ENCODE measurements at places on chromosomes 2 and 18.

DNA sequence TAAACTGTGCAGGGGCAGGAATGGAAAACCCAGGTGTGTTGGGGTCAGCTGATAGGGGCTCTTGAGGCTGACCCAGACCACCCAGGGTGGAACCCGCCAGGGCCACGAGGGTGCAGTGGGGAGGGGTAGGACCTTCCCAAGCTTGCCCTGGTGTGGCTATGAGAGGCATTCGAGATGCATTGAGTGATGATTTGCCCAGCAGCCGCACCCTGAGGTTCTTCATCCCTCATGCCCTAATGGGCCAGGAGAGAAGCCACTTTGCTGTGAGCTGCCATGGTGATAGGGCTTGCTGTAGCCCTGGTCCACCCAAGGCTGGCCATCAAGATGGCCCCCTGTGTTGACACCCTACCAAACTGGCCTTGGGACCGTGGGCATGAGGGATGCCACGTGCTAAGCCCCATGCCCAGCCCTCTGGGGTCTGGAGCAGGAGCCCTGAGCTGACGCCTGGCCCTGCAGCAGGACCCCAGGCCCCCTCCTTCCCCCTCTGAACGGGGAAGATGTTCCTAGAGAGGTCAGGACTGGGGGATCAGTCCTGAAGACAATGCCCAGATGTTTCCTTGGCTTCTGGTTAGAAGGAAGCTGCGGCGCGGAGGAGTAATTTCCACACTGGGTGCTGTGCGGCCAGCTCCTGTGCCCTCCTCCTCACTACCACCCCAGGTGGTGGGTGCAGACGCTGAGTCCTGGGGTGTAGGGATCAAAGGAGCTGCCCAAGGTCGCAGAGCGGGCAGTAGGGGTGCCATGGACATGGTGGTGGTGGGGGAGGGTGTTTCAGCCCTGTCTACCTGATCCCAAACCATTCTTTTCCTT, 122.5 kb upstream of the HDAC4 start:
- DNase-seq, result no peak

- DNase-seq, result no peak
These were observed 148.5 kb downstream of the MYT1L start for GRCh38 chr2:2182551-2183071.

DNA sequence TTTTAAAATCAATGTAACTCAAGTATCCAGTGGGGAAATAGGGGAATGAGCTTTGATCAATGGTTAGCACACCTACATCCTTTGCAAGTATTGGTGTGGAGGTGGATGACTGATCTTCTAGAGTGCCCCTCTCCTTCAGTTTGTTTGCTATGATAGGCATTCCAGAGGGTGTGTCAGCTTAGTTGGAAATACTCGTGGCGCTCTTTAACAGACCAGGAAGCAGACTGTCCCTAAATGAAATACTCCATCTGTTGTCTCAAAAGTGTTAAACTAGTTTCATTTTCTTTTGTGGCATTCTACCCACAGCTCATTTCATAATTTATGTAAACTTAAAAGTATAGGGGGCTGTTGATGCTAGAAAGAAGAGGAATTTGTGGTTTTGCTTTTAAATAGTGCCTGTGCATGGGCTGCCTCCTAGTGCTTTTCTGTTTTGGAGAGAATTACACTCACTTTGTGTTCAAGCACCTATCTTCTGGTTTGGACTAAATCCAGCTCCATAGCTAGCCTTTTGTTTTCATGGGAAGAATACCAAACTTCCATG, 66.2 kb downstream of the STAT1 start:
- DNase-seq, result no peak

GRCh38 chr18:54717673-54718407, 110.4 kb upstream of the RAB27B start:
- no peak for DNase-seq

- no peak for DNase-seq
These were observed 20.2 kb downstream of the CHST10 start for GRCh38 chr2:100397118-100397860.

DNA sequence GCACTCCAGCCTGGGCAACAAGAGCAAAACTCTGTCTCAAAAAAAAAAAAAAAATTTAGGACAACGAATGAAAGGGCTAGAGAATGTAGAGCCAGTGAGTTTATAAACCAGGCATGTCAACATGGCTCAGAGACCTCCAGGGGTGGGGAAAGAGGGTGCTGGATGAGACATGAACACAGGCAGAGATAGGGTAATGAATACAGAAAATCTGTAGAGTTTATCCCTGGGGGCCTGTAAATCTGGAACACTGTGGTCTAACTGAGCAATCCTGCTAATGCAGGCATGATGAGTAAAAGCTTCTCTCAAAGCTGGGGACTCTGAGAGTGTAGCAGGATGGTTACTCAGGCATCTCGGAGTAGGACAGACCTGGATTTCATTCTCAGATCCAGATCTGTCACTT, 59.2 kb upstream of the IGFBP2 start:
- DNase-seq, result no peak

DNA sequence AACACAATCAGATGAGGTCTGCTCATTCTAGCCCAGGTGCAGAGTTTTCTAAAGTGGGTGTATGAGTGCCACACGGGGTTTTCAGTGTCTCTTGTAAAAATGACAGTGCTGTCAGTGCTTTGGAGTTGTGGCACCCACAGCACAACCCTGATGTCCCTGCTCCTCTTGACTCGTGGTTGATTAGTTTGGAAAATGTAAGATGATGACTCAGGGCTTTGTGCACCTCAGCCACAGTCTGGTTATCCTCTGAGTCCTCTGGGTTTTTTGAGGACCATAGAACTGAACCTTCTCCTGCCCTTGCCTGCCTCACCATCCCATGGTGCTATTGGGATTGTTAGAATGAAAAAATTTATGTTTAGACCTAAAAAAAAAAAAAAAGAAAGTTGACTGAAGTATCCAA, 105.6 kb downstream of the MYO1B start:
- no peak for DNase-seq

DNA sequence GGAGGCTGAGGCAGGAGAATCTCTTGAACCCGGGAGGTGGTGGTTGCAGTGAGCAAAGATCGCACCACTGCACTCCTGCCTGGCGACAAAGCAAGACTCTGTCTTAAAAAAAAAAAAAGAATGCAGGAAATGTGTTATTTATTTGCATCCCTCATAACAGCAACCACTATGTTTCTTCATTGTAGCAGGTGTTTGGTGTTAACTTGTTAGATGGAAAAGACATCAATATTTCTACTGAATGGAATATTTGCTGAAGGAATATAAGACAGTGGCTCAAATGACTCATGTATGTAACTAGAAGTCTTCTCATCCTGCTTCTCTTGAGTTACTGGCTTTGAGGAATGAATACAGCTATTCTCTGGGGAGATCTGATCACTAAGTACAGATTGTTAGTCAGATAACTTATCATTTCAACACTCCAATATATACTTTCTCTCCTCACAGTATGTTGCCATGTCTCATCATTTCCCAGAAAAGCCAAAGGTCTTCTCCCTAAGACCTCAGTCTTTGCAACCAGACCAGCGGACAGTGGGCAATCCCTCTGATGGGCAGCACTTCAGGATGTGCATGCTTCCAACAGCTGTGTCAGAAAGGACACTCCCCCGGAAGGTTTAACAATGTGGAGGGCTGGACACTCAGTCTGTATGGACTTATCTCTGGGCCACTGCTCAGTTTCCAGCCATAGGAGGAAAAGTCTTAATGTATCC, 104.4 kb upstream of the STK17B start:
- no peak for DNase-seq

DNA sequence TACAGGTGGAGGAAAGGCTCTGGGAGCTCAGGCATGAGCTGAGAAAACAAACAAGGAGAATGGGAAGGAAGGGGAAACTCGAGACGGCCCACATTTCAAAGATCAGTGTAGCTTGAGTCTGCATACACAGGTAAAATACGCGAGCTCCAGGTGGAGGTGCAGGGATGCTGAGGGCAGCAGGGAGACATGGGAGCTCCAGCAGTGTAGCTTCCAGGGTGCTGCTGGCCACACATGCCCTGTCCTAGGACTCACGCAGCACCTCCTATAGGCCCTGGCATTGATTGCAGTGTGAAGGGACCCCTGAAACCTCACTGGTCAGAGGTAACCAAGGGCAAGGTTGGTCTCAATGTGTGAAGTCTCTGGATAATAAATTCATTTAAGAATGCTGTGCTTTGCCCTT, 362.8 kb upstream of the HS6ST1 start:
- DNase-seq, result no peak

DNA sequence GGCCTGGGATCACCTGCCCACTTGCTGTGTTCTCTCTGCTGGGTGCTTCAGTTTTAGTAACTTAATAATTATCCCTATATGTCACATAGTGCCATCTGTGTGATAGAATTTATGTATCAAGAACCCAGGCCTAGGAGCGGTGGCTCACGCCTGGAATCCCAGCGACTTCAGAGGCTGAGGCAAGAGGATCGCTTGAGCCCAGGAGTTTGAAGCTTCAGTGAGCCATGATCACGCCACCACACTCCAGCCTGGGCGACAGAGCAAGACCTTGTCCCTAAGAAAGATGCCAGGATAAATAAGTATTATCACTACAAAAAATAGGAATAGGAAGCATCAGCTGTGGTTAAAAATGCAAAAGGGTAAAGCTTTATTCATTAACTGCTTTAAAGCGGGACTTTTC, 240.8 kb downstream of the FAM210A start:
- DNase-seq, result no peak

- DNase-seq, result no peak
These were observed 654.1 kb upstream of the SYT4 start for GRCh38 chr18:43931439-43931838.

DNA sequence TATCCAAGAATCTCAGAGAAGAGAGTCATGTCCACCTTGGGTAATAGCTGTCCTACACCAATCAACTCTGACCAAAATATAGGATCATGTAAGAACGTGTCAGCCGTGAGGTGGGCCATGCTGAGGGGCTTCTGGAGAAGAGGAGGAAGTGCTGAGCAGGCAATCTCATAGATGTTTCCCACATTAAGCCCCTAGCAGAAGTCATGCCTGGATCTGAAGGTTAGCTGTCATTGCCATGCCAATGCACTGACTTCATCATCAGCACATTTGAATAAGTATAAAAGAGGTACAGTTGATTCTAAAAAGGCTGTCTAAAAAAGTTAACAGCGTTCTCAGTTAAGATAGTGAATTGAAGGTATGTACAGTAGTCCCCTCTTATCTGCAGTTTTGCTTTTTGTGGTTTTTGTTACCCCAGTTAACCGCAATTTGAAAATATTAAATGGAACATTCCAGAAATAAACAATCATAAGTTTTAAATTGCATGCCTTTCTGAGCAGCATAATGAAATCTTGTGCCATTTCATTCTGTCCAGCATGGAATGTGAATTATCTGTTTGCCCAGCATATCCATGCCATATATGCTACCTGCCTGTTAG, 67.2 kb upstream of the TMEM17 start:
- DNase-seq, result no peak

DNA sequence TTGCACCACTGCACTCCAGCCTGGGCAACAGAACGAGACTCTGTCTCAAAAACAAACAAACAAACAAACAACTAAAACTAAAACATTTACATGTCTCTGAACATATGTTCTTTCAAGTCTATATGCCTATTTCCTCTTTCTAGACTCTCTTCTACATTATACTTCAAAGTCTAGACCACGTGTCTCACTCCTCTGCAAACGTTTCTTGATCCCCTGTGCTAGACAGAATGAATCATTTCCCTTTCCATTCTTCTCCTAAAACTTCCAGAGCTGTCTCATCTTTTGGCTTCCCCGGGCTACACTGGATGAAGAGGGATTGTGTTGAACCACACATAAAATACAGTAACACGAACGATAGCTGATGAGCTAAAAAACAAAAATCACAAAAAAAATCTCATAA, 67.1 kb downstream of the BAZ2B start:
- no peak for DNase-seq

DNA sequence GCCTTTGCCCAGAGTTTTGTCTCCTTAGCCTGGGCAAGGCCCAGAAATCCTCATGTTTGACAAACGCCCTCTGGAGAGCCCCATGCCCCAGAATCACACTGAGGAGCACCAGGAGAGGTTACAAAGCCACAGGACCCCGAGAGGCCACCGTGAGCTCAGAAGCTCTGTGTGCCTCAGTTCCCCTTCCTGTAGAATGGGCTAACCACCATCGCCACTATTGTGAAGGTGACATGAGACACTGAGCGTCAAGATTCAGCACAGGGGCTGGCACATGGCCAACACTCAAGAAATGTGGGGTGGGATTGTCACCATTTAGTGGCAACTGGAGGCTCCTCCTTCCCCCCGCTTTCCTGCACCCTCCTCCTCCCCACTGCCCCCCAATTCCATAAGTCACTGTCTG, 1.2 kb upstream of the NMUR1 start:
- DNase-seq, result no peak

GRCh38 chr18:45745817-45746461, 22.0 kb downstream of the SLC14A1 start:
- no peak for DNase-seq

DNA sequence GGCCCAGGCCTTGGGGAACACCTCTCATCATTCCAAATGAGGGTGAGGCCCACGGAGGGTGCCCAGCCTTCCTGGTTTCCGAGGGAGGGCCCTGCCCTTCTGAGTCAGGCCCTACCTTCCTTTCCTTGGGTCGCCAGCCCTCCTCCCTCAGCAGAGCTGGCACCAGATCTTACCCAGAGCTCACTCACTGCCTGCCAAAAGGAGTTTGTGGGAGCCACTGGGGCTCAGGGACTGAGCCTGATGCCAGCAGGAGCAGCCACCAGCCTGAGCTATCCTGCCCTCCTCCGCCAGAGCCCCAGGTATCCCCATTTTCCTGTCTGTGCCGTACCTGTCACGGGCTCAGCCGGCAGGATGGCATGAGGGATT, 64.1 kb downstream of the NRP2 start:
- no peak for DNase-seq

DNA sequence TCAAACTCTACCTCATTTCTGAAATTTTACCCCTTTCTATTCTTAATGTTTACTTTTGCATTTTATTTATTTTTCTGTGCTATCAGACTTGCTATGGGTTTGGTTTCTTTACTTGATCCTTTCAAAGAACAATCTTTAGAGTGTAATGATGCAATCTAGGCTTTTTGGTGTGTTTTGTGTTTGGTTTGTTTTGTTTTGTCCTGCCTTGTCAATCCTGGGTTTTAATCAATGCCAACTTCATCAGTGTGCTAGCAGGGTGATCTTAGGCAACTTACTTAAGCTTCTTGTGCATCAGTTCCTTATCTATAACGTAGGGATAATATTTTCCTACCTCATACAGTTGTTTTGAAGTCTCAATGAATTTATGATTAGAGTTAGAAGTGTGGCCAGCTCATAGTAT, 350.4 kb downstream of the NR4A2 start:
- DNase-seq, result no peak

DNA sequence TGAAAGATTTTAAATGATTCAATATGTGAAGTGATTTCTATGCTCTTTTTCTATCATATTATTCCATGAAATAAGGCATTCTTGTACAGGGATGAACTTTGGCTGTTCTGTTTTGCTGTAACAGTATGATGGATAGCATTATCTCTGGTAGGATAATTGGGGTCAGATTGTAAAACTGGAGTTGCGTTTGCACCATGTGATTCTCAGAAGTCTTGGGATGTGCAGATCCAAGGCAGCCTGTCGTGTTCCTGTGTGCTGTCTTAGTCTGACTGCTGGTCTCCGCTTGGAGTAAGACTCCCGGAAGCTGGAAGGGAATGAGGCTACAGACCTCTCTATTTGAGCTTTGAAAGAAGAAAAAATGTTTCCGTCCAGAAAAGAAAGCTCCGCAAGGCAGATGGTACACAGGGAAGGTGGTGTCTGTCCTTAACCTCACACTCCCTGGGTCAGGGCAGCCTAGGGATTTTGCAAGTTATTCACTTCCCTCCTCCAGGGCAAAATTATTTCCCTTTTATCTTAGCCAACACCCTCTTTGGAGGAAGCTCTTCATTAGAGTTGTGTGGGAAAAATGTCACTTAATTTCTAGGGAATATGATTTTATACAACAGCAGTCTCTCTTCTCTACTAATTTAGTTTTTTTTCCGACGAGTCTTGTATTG, 250.6 kb downstream of the PTPRM start:
- DNase-seq, result no peak

All from activated CD4-positive, CD25-positive, alpha-beta regulatory T cell treated with anti-CD3 and anti-CD28 coated beads, Interleukin-2, amount 50 U/mL, for 16 hours (primary cell).